ENCODE measurements at places on chromosomes 4 and X.

DNA sequence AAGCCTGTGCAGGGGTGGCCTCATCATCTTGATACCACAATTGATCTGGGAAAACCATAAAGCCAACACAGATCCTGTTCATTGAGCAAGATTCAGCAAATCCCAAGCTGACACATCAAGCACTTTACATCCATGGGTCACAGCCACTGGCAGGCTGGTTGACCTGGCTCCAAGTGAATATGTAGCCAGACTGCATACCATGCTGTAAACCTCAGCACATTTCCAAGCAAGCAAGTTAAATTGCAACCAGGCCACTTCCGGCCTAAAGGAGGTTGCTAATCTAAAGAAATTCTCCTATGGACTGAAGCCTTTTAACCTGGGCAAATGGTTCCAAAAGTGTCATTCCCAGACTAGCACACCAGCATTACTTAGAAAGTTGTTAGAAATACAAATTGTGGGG, 54.4 kb upstream of the USP26 start:
- DNase-seq, result no peak

GRCh38 chr4:26267087-26267486, 53.7 kb upstream of the RBPJ start:
- no peak for DNase-seq

GRCh38 chr4:179001918-179002317, 1559.7 kb upstream of the AGA start:
- no peak for DNase-seq

- no peak for DNase-seq
Observed at GRCh38 chrX:34467437-34467836, 189.6 kb downstream of the TMEM47 start.

- no peak for DNase-seq
Observed at GRCh38 chrX:113512700-113513395, 672.2 kb upstream of the AMOT start.

GRCh38 chrX:23731951-23732350, 11.1 kb downstream of the ACOT9 start:
- peak; percentile 50 for DNase-seq

GRCh38 chr4:150325872-150326271, 247.6 kb downstream of the DCLK2 start:
- DNase-seq, result no peak

GRCh38 chr4:176277162-176277904, 8.3 kb upstream of the ASB5 start:
- DNase-seq, result peak; percentile 4

- DNase-seq, result peak; percentile 7
Observed at GRCh38 chrX:115898382-115899001, 272.1 kb upstream of the AGTR2 start.

GRCh38 chr4:108427946-108428485, 192.4 kb upstream of the RPL34 start:
- no peak for DNase-seq

GRCh38 chrX:71053217-71053621, 14.9 kb downstream of the SNX12 start:
- DNase-seq, result peak; percentile 41

DNA sequence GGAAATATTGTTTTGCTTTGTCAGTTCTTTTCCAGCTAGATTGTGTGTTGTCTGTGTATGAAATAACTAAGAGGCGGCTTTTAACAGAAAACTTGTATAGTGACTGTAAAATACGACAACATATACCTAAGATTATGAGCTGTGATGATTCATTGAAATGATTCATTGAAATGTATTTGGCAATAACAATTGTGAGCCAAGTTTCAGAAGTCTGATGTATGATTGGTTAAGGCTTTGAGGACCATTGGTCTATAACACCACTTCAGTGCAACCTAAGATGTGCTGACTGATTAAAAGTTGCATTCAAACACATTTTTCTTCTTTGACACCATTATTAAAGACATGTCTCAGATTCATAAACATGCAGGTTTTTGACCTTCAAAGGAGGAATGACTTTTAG, 76.6 kb downstream of the PTPN13 start:
- no peak for DNase-seq
